ENCODE measurements at places on chromosomes 2 and 18.

GRCh38 chr2:237701033-237701858 lies 73.9 kb downstream of the LRRFIP1 start:
- no peak for DNase-seq

DNA sequence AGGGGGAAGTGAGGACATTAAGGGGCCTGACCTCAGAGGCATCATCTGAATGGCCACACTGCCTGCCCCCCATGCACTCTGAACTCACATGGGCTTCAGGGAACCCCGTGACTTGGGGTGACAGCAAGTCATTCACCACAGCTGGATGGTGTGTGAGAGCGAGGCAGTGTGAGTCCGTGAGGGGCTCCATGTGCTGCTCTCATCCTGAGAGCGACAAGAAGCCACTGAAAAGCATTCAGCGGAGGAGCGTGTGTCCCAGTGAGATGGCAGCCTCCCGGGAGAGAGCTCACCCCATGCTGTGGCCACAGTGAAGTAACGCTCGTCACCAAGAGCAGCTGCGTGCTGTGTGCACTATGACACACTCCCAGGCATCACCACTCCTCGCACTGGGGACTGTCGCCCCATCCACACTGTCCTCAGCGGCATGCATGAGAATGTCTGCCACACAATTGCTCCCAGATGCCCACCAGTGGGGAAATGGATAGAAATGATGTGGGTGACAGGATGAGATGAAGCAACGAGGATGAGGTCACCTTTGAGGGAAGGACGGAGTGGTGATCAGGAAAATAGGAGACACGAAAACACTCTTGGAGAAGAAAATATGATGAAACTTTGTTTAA lies 213.0 kb upstream of the RAB6C start:
- no peak for DNase-seq

- DNase-seq: no peak
Measured at GRCh38 chr18:6728809-6729246, 688 bp upstream of the ARHGAP28 start.

DNA sequence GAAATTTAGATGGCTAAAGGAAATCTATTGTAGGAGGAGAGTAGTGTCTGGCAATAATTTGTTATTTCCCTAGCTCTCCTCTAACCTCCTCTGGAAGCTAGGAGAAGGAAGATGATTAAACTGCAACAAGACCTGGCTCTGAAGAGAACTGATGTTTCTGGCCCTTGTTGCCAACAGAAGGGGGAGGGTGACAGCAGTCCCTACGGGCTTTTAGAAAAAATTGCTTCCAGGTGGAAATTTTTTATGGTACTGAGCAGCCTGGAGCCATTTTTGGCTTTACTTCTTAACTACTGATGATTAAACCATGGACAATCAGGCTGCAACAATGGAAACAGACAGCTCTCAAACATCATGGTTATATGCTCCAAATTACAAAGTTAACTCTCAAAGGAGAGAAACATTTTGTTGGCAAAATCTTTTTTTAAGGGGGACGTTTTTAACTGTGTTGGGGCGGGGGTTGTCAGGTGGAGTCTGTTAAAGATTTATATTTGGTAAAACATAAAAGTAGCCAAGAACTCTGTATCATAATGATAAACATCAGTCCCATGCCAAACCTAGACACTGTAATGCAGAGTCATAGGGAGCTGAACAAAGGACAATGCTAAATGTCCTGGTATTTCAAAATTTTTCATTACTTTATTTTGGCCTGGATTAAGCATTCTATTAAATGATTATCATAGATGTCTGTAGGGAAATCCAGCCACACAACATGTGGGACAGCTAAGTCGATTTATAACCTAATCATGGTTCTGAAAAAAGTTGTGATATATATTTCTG lies 70.0 kb downstream of the EXOC6B start:
- DNase-seq: no peak

DNA sequence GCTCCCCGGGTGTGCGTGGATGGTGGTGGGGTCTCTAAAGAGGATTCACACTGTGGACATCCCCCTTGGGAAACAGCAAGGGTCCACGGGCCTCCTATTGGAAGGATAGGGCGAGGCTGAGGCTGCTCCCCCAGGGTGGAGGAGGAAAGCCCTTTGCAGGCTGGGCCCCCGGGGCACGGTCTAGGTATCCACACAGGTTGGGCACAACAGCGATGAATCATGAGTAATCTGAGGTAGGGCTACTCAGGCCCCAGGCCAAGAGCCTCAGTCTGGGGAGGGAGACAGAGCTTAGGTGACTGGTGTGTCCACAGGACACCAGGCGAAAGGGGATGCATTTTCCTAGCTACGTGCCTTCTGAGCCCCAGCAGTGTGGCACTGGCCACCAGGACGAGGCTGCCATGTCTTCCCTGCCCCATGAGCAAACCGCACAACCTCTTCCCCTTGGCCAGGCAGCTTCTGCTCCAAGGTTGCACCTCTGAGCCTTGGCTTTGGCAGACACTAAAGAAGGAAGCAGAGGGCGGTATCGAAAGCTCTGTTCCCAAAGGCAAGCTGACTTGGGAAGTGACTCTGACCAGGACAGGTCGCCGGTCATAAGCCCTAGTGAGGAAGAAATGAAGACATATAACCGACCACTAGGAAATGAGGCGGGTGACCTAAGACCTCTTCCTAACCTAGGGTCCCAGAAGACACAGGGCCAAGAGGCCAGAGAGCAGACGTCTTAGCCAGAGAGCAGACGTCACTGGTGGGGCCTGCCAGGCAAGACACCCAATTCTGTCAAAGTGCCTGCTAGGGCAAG lies 14.6 kb upstream of the SEMA4C start:
- DNase-seq: no peak
